ENCODE measurements at places on chromosomes 12 and 14.

DNA sequence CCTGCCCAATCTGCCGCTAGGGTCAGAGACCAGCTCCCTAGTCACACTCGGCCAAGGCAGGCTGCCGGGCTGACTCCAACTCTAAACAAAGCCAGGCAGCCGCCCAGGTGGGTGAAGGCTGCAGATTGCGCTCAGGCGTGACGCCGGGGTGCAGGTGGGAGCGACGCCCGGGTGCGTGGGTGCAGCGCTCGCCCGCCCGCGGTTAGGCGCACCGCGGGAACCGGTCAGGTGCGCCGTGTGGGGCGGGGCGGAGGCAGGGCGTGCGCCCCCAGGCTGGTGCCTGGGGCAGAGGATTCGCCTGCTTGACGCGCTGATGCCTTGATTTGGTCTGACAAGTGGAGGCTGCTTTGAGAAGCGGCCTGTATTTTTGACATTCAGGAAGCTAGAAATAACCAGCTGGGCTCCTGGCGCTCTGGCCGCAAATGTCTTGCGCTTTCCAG, 126.7 kb upstream of the HIF1A start:
- peak; percentile 19 for DNase-seq

GRCh38 chr12:58030566-58031279, 89.4 kb downstream of the ATP23 start:
- DNase-seq, result no peak

DNA sequence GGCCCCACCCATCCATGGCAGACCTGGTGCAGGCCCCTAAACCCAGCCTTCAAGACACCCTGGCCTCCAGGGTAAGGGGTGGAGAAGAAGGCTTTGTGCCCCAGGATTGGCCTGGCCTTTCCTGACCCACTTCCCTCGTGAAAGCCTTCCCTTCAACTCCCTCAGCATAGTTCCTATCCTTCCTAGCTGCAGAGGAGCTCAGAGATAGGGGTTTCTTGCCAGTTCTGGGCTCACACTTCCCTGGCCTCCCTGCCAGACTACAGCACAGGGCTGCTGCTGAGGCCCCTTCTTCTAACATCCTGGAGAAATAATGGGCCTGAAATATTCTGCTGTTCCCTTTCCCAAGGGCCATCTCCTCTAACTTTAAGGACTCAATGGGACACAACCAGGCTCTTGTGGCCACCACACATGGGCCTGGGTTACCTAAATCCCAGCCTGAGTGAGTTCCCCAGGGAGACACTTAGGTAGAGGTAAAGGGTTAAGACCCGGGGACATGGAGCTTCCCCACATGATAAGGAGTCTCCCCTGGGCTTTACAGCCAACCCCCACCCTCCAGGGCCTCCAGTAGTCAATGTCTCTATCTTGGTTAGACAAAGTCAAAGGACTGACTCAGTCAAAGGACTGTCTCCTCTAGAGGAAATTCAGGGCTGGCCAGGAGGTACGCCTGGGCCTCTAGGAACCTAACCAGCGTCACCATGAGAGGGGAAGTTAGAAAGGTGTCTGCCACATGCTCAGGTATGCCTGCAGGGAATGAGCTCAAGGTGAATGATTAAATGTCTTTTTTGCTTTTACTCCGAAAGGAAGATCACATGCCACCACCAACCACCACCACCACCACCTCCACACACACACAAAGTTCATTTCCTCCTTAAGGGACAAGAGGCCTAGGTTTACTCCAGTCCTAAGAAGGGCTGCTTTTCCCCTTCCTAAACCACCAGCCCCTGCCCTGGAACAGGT, 7.1 kb downstream of the ZFP36L1 start:
- peak; percentile 33 for DNase-seq

DNA sequence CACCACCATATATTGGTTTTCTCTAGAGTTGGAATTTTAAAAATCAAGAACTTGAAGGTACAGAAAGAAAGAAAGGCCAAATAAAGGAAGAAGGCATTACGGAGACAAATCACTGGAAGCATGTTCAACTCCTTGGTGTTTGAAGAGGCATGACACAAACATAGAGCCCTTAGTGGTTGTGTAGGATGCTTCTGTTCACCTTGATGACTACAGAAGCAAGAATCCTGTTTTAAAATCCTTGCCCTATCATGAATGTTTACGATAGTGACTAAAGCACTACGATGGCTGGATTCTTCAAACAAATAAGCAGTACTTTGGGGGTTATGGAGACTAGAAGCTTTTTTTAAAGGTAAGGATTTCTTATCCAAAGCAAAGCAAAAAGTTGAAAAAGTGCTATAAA, 10.3 kb upstream of the ISM2 start:
- DNase-seq, result no peak

GRCh38 chr12:44847888-44848702, 28.0 kb downstream of the NELL2 start:
- no peak for DNase-seq

GRCh38 chr12:89529738-89530137, 3.9 kb upstream of the POC1B start:
- DNase-seq, result peak; percentile 76

GRCh38 chr12:10147714-10148403, 17.9 kb upstream of the CLEC7A start:
- DNase-seq, result no peak

GRCh38 chr14:37232907-37233481, 35.3 kb downstream of the MIPOL1 start:
- peak; percentile 74 for DNase-seq

GRCh38 chr14:33114331-33114730, 175.7 kb downstream of the NPAS3 start:
- no peak for DNase-seq

GRCh38 chr12:50119387-50119786, 7.4 kb downstream of the COX14 start:
- no peak for DNase-seq

- no peak for DNase-seq
These were observed 6.9 kb downstream of the NPC2 start for GRCh38 chr14:74486164-74486563.

- DNase-seq, result no peak
These were observed 4.5 kb upstream of the GLIPR1 start for GRCh38 chr12:75476071-75476470.

- DNase-seq, result peak; percentile 45
These were observed 10.9 kb downstream of the TCHP start for GRCh38 chr12:109910969-109911348.

DNA sequence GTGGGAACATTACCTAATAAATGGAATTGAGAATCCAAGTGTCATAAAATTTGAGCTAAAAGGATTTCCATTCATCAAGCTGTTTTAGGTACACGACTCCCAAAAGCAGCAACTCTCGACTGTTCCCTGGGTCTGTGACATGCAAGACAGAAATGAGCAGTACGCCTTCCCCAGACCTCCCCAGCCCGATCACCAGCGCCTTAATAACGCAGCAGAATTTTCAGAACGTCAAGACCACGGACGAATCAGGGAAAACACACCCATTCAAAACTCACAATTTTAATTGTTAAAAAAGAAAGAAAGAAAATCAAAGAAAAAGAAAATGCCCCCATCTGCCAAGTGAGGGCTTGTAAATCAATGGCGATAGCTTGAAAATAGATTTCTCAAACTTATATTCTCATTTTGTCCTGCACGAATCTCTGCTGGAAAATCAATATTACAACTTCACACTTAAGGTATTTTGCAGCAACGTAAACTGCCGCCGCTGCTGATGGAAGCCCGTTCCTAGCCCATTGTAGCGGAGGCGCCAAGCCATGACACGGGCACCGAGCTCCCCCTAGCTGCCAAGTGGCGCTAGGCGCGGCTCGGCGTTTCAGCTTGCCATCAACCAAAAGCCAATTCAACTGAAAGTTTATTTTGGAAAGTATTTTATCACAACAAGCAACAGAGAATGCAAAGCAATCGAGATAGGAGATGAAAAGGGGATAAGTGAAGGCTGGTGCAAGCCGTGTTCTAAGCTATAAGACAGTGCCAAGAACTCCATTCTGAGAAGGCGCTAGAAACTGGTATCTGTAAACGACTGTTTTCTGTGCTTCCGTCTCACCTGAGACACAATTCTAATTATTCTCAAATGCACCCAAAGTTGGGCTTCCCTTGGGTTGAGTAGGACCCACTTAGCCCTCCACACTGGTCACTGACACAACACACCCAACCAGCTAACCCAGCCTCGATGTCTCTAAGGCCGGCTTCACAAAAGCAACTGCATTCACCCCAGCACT, 5.5 kb downstream of the BCL11B start:
- peak; percentile 55 for DNase-seq

DNA sequence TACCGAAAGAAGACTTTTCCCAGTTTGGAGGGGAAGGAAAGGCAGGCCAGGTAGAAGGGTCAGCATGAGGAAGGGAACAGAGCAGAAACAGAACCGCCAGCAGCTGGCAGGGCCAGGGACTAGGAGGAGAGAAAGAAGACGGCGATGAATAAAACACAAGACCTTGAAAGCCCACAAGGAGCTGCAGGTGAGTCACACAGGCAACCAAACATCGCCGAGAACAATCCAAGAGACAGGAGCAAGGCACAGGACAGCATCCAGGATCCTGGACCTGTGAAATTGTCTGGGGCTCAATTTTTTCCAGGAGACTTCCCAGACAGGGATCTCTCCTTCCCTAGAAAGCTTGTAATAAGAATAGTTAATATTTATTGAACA, 47.3 kb downstream of the NUAK1 start:
- no peak for DNase-seq

GRCh38 chr12:121189619-121190155, 20.2 kb upstream of the P2RX4 start:
- DNase-seq, result peak; percentile 89

GRCh38 chr12:101823891-101824290, 6.9 kb downstream of the GNPTAB start:
- peak; percentile 99 for DNase-seq

DNA sequence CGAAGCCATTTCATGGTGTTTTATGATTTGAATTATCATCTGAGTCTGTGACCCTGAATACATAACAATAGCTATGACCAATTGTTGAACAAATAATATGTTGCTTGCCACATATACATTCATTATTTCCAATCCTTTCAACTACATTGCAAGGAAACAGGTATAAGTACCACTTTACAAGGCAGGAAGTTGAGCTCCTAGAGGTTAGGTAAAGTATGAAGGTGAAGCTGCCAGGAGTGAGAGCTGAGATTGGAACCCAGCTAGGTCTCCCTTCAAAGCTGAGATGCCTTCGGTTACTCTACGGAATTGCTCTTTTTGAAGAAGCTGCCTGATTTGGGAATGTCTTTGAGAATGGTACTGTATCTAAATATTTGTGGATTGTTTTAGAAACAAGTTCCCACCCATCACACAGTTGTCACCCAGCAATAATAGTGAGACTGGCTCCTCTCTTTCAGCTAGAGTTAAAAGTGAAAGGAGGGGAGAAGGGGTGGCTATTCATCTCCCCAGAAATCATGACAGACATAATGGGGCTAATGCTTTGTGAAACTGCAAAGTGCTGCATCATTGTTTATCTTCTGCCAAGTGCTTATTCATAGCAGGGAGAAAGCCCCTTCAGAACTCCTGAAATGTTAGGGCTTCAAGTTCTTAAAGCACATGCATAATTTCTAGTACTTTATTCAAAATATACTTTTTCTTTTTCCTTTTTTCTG, 75.9 kb upstream of the AMIGO2 start:
- DNase-seq, result peak; percentile 42

GRCh38 chr12:92332552-92332951, 186.9 kb upstream of the BTG1 start:
- no peak for DNase-seq

DNA sequence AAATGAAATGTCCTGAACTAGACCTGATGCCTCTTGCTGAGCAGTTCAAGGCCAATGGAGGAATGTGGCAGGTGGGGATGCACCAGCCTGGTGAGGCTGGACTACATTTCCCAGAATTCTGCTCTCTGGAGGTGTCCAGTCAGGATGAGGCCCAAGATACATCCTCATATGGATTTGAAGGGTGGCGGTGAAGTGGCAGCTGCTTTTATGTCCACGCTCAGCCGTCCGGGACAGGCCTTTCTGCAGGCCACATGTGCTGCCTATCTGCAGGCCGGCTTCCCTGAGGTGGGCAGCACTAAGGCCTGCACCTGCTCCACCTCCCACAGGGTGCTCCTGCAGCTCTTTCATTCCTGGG, 230.2 kb downstream of the BCL11B start:
- no peak for DNase-seq

GRCh38 chr14:81400852-81401251, 728 bp upstream of the STON2 start:
- DNase-seq, result no peak
